ENCODE measurements at places on chromosomes 16 and 17.

- DNase-seq, result no peak
These were observed 548.9 kb upstream of the CDH8 start for GRCh38 chr16:62585041-62585545.

DNA sequence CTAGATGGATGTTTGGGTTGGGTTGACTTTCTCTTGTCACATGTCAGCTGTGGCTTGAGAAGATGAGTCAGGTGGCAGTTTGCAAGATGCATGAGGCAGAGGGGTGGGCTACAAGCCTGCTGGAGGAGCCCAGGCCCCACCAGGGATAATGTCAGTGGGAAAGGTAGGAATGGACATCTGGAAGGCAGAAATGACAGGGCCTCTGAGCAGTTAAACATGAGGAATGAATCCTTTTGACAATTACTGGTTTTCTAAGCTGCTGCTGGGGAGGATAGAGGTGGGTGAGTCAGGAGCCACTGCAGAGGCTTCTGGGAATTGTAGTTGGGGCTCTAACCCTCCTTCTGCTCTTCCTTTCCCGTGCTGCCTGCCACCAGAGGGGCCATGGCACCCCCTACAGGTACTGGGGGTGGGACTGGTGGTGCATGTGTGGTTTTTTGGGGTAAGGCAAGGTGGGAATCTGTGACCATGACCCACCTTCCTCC is 15.7 kb downstream of the SLC52A1 start:
- DNase-seq, result no peak

DNA sequence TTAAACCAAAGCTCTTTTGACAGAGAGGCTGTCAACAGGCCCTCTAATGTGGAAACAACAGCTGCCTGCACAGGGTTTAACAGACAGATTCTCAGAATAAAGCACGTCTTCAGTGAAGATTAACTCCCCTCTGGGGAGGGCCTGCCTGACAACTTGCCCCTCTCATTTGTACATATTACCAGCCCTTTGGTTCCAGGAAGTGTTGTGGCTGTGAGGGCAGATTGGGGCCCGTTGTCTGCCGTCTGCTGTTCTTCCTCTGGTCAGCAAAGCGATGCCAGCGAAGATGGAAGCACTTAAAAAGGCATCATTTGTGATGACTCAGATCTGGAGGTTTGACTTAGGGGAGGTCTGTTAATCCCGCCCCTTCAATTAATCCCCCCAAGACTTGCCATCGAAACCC is 177.0 kb upstream of the IRX6 start:
- peak; percentile 4 for DNase-seq

GRCh38 chr17:10907370-10907769 is 69.5 kb upstream of the PIRT start:
- DNase-seq, result no peak

DNA sequence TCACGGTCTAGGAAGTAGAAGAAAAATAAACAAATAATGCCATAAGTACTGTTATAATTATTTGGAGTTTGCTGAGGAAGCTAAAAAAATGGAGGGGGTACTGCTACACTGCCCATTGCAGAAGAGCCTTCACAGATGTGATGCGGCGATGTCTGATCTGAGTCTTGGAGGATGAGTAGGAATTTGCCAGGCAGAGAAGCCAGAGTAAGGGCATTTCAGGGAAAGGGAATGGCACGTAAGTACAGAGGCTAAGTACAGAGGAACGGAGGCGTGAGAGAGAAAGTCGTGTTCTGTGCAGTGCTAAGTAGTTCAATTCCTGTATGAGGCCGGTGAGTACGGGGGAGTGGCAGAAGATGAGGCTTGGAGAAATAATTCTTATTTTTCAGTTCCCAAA is 741 bp upstream of the GRB2 start:
- peak; percentile 18 for DNase-seq

- peak; percentile 66 for DNase-seq
These were observed 102.6 kb downstream of the ZNF778 start for GRCh38 chr16:89319886-89320781.

- no peak for DNase-seq
These were observed 301.8 kb upstream of the MAF start for GRCh38 chr16:79902351-79902750.
